ENCODE measurements at places on chromosomes 3 and 15. TPM values are rescaled to one million over a fixed set of nuclear protein-coding genes. Genes with fewer than 3 reads are reported as not detected.

DNA sequence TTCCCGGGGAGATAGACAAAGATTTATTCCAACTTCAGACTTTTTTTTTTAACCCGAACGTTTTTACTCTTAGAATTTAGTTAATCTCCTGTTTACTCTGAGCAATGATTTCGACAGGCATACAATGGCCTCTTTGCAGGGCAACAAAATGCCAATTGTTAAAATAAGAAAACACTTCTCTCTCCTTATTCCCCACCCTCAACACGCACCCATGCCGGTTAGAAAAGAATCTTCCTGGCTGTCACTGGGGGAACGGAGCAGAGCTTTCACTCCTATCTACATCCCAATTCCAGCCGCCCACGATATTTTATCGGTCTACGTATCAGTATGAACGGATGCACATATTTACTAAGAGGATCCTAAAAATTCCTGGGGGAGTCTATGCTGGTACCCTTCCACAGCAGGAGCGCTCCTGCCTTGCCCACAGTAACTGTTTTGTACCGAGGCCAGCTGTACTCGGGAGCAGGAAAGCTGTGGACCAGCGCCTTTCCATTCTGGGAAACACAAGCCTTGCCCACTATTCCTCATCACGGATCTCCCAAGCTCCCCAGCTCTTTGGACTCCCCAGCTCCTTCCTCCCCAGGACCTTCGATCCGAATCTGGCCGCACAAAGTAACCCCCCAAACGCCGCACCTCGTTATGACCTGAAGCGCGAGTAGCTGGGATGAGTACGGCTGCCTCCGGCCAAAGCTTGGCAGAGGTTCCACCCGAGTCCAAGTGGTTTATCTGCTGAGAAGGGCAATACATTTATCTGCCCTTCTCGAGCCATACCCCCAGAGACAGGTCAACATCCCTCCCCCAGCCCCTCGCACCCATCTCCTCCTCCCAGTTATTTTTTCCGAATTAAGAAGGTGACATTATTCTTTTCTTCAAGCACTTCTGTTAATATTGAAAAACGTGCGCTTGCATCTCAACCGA lies 2.2 kb upstream of the FOXB1 start:
- no peak for DNase-seq

DPH6 gene
- 5.1 TPM for total RNA-seq

DNA sequence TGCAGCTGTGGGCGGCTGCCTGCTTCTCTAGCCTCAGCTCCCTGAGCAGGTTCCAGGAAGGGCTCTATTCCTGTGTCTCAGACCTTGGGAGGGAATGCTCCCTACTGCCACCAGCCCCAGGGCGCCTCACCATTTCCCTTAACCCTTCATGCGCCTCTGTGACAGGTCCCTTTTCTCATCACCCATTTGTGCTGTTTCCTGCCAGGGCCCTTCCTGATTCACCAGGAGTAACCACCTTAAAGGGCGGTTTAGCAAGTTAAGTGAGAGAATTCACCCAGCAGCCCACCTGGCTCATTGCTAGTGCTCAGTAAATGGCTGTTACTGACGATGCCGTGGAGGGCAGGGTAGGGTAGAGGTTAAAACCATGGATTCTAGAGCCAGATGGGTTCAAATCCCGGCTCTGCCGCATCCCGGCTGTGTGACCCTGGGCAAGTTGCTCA lies 87.8 kb downstream of the WNT7A start:
- no peak for DNase-seq

DNA sequence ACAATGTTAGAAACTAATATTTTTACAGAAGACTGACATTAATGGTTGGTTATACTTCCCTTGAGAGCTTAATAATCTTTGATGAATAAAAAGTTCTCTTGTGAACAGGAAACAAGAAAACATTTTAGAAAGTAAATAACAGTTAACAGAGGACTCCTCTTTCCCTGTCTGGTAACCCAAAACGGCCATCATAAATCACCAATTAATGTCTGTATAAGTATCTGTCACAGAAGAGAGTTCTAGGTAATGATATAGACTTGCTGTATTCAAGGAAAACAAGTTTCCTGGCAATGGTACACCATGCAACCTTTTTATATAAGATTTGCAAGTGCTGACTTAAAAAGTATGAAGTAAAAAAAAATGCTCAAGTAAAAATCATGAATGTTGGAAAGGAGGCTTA lies 426.7 kb downstream of the SOX2 start:
- DNase-seq, result no peak
